HFFc6 (cell line): ENCODE measurements at places on chromosomes 16 and 17. TPM values are rescaled to one million over a fixed set of nuclear protein-coding genes. Genes with fewer than 3 reads are reported as not detected.

Gene UBFD1
- total RNA-seq = 103 to 130 TPM (median 111 TPM) in 3 replicates

GRCh38 chr16:88734361-88734728, 28.0 kb downstream of the CTU2 start:
- DNase-seq = no peak
- H3K4me1 ChIP-seq = no peaks in the 10 kb centered on the region
- peaks cover 12% of the 10 kb centered on the region; the same call in 1 of the 2 replicates for H3K36me3 ChIP-seq
- H3K27ac ChIP-seq = no peak overlapping the region
- no peak overlapping the region for H3K4me3 ChIP-seq

DNA sequence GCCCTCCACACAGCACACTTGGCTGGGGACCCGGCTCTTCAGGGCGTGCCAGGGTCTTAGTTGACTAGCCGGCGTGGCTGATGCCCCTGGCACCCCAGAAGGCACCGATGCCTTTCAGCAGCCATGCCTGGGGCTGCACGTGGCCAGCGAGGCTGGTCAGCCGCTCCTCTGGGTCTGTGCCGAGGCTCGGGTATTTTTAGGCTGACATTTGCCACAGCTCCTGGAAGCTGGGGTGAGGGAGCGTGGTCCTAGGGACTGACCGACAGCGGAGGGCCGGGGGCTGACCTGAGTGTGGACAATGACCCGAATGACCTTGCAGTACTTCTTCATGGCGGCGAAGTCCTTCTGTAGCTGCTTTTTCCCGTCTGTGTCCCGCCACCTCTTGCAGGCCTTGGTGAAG, 3.9 kb downstream of the RPL3L start:
- H3K27ac ChIP-seq = no peak overlapping the region
- H3K4me1 ChIP-seq = no peaks in the 10 kb centered on the region
- no peaks in the 10 kb centered on the region for H3K36me3 ChIP-seq
- H3K27me3 ChIP-seq = peaks cover 10% of the 10 kb centered on the region

- H3K4me1 ChIP-seq = no peaks in the 10 kb centered on the region
- no peaks in the 10 kb centered on the region for H3K27me3 ChIP-seq
- H3K4me3 ChIP-seq = no peak overlapping the region
- 0 out of 2 replicates have a peak, but pooled peaks cover 3% of the 10 kb centered on the region for H3K36me3 ChIP-seq
- no peak for DNase-seq
Observed at GRCh38 chr16:24088767-24089166, 167.4 kb upstream of the CACNG3 start.

- no peak overlapping the region for H3K27ac ChIP-seq
- no peak for DNase-seq
- H3K36me3 ChIP-seq = peaks cover 54% of the 10 kb centered on the region
- peaks cover 52% of the 10 kb centered on the region for H3K4me1 ChIP-seq
Observed at GRCh38 chr17:68516732-68517131, 4.5 kb downstream of the PRKAR1A start.

Gene RNF43
- total RNA-seq = not detected in 3 replicates

- H3K27me3 ChIP-seq = peaks cover 5% of the 10 kb centered on the region; the same call in 1 of the 2 replicates
- H3K4me1 ChIP-seq = 0 out of 2 replicates have a peak, but pooled peaks cover 5% of the 10 kb centered on the region
- DNase-seq = no peak
- no peak overlapping the region for H3K27ac ChIP-seq
- H3K4me3 ChIP-seq = no peak overlapping the region
Observed at GRCh38 chr16:1134776-1135458, 18.0 kb upstream of the CACNA1H start.

- no peak overlapping the region; the same call in 1 of the 2 replicates for H3K4me3 ChIP-seq
- H3K27ac ChIP-seq = no peak overlapping the region
- peaks cover 76% of the 10 kb centered on the region for H3K27me3 ChIP-seq
- DNase-seq = no peak
- peaks cover 22% of the 10 kb centered on the region for H3K36me3 ChIP-seq
Observed at GRCh38 chr17:61458421-61459141, 6.4 kb downstream of the TBX4 start.

Gene IGSF6
- total RNA-seq = not detected in 2 replicates

Gene BRD7
- 55.0 to 63.7 TPM (median 59.2 TPM) in 3 replicates for total RNA-seq

GRCh38 chr16:14070555-14070876, 603 bp upstream of the MRTFB start:
- no peaks in the 10 kb centered on the region for H3K36me3 ChIP-seq
- DNase-seq = no peak
- H3K27ac ChIP-seq = peak overlapping the region; percentile 51
- peaks cover 9% of the 10 kb centered on the region; the same call in 1 of the 2 replicates for H3K27me3 ChIP-seq
- peak overlapping the region; percentile 83 for H3K4me3 ChIP-seq

- H3K36me3 ChIP-seq = peaks cover 12% of the 10 kb centered on the region
- H3K4me3 ChIP-seq = no peak overlapping the region
- no peaks in the 10 kb centered on the region; the same call in 1 of the 2 replicates for H3K27me3 ChIP-seq
- DNase-seq = no peak
- no peaks in the 10 kb centered on the region for H3K4me1 ChIP-seq
- H3K27ac ChIP-seq = no peak overlapping the region
Observed at GRCh38 chr16:88074041-88074440, 122.8 kb downstream of the BANP start.

DNA sequence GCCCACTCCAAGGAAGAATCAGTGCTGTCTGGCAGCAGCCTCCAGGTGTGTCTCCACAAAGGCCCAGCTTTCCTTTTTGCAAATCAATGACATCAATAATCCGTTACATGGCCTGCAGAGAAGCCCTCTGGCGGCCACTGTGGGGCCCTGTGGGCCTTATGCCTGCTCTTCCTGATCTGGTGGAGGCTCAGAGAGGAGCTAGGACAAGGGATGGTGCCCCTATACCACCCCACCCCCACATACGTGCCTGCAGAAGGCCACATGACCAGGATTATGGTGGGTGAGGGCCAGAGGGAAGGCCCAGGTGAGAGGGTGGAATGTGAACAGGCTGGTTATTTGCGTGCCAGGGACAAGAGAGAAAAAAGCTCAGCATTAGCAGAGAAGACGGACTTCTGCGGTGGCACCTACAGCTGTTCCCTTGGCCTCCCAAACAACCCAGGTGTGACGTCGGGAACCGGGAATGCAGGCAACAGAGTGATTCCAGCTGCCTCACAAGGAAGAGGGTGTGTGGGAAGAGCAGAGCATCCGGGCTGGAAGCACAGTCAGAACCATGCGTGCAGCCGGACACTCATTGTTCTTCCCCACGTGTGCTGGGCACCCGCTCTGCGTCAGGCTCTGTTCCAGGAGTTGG, 22.5 kb downstream of the EIF4A3 start:
- peaks cover 3% of the 10 kb centered on the region for H3K27me3 ChIP-seq
- peaks cover 7% of the 10 kb centered on the region; the same call in 1 of the 2 replicates for H3K4me1 ChIP-seq
- no peak for DNase-seq
- H3K36me3 ChIP-seq = no peaks in the 10 kb centered on the region

DNA sequence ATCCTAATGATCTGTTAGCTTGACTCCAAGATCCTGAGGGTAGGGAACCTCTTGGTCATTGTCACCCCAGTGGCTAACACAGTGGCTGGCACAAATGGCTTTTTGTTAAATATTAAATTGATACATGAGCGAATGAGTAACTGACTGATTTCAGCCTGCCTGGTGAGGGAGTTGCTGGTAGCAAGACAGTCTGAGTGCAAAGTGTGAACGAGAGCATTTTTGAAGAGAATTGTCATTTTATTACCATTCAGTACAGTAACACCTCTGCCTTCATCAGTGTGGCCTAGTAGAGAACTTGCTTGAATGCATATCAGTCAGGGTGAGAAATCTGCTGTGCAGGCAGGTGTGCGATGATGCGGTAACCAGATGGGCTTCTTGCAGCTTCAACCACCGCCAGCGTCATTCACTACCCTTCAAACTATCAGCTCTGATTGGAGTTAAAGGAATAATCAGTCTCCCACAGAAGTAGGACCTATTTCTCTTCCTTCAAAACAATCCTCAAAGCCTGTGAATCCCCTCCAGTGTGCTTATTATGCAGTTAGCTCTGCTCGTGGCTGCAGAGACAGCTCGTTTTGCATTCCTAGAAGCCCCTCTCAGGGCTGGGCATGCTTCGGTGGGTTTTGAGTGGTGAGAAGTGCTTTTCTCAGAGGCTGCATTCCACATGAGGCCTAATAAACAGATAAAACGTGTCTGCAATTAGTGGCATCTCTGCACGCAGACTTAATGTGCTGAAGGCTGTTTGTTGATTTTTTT, 29.0 kb downstream of the HEXIM2 start:
- H3K27me3 ChIP-seq = peaks cover 2% of the 10 kb centered on the region
- no peak overlapping the region for H3K27ac ChIP-seq
- no peaks in the 10 kb centered on the region for H3K4me1 ChIP-seq
- no peaks in the 10 kb centered on the region for H3K36me3 ChIP-seq
- no peak for DNase-seq
- H3K4me3 ChIP-seq = no peak overlapping the region

- no peaks in the 10 kb centered on the region for H3K36me3 ChIP-seq
- H3K27ac ChIP-seq = no peak overlapping the region
- DNase-seq = no peak
Observed at GRCh38 chr17:11885051-11885450, 112.2 kb downstream of the ZNF18 start.

- H3K4me1 ChIP-seq = no peaks in the 10 kb centered on the region
- peaks cover 6% of the 10 kb centered on the region for H3K27me3 ChIP-seq
- H3K36me3 ChIP-seq = peaks cover under 1% of the 10 kb centered on the region; the same call in 1 of the 2 replicates
- no peak within 1 kb of the TSS for H3K4me3 ChIP-seq
Observed at GRCh38 chr17:74431568-74432423, at the start of gene GPRC5C. GPRC5C (plus strand) TSS chr17:74432088; CDS start chr17:74439777, 7,689 bp downstream.

- H3K4me1 ChIP-seq = peaks cover 40% of the 10 kb centered on the region
- H3K27ac ChIP-seq = no peak overlapping the region
- H3K27me3 ChIP-seq = peaks cover 5% of the 10 kb centered on the region
- H3K36me3 ChIP-seq = peaks cover 9% of the 10 kb centered on the region
- H3K4me3 ChIP-seq = no peak overlapping the region
Observed at GRCh38 chr17:42116705-42117396, 4.3 kb downstream of the KAT2A start.

Gene HOXB1
- total RNA-seq = not detected in 3 replicates

DNA sequence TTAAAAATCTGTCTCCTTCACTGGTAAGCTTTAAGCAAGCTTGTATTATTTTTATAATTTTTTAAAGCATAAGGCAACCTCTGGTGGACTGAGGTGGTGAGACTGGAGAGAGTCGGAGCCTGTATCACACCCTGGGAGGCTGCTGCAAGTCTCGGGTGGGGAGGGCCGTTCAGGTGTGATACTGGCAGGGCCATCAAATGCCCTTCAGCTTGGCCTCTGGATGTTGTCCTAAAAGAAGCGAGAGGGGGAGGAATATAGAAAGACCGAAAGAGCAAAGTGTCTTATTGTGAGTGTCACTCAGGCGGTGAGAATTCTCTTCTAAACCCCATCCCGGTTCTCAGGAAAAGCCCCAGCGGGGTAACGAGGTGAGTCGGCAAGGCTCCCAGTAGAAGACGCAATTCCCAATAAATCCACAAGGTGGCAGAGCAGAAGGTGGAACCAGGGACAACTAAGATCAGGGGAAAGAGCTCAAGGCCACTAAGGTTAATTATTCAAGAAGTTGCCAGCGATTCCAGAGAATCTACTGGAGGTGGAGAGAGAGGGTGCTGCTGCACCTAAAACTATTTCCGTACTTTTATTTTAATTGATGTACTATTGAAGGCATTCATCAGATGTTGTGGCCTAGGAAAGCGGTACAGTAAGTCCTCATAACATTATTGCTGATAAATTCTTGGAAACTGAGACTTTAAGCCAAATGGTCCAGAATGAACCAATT, 14.1 kb downstream of the C17orf67 start:
- H3K36me3 ChIP-seq = no peaks in the 10 kb centered on the region; the same call in 1 of the 2 replicates
- peaks cover 27% of the 10 kb centered on the region for H3K4me1 ChIP-seq
- peaks cover 3% of the 10 kb centered on the region; the same call in 1 of the 2 replicates for H3K27me3 ChIP-seq
- DNase-seq = peak; percentile 59
- no peak overlapping the region for H3K27ac ChIP-seq

DNA sequence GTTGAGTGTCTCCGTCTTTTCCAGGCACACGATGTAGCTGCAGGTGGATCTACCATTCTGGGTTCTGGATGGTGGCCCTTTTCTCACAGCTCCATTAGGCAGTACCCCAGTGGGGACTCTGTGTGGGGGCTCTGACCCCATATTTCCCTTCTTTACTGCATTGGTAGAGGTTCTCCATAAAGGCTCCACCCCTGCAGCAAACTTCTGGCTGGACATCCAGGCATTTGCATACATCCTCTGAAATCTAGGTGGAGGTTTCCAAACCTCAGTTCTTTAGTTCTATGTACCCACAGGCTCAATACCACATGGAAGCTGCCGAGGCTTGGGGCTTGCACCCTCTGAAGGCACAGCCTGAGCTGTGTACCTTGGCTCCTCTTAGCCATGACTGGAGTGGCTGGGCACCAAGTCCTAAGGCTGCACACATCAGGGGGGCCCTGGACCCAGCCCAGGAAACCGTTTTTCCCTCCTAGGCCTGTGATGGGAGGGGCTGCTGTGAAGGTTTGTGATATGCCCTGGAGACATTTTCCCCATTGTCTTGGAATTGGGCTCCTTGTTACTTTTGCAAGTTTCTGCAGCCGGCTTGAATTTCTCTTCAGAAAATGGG, 14.0 kb downstream of the ABCC1 start:
- no peak for DNase-seq
- no peak overlapping the region for H3K4me3 ChIP-seq
- H3K27me3 ChIP-seq = no peaks in the 10 kb centered on the region
- no peak overlapping the region for H3K27ac ChIP-seq

Gene SEPTIN1
- 1.8 to 2.8 TPM (median 1.8 TPM) in 3 replicates for total RNA-seq

GRCh38 chr16:4179020-4179419, 62.8 kb upstream of the ADCY9 start:
- no peak for DNase-seq
- no peaks in the 10 kb centered on the region for H3K27me3 ChIP-seq
- H3K27ac ChIP-seq = no peak overlapping the region
- peaks cover 31% of the 10 kb centered on the region for H3K4me1 ChIP-seq
- H3K4me3 ChIP-seq = no peak overlapping the region

Gene KRT40
- total RNA-seq = not detected in 2 replicates

DNA sequence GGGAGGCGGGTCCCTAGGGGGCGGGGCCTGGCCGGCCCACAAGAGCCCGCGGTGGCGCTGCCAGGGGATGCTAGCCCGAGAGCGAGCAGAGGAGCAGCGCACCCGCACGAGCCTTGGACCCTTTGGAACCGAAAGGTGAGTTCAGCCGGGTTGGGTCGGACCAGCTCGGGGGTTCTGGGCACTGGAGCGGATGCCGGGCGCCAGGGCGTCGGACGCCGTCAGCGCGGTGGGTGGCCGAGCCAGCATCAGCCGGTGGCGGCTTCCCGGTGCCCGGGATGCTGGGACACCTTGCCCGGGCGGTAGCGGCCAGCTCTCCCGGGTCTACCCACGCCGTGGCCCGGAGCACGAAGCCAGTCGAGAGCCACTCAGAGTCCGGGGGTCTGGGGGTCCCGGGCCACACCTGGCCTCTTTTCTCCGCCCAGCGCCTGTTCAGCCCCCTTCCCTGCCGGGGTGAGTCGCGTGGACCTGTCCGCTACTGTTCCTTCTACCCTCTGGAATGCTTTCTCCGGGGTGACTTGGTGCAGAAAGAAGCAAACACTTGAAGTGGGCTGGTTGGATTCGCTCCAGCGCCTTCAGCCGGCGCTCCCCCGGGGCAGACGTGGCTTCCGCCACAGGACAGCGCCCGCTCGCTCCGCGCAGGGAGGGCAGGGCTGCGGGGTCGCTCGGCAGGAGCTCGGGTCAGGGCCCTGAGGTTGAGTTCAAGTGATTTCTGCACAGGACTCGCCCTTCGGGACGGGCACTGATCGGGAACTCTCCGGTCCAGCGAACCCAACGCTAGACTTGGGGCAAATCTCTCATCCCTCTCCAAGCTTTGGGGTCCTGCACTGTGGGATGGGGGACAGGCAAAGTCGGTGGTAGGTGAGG, at the start of gene SCNN1G:
Gene SCNN1G (plus strand): TSS at position 67 of the 864 bp plus-strand sequence. CDS start 3,527 bp downstream, outside the sequence.
- no peak for DNase-seq
- H3K4me3 ChIP-seq = peak within 1 kb of the TSS; percentile 56; the same call in 1 of the 2 replicates
- no peak within 1 kb of the TSS for H3K27ac ChIP-seq
- peaks cover 55% of the 10 kb centered on the region for H3K27me3 ChIP-seq
- H3K4me1 ChIP-seq = no peaks in the 10 kb centered on the region
- no peaks in the 10 kb centered on the region for H3K36me3 ChIP-seq

GRCh38 chr17:31061678-31062077, 33.1 kb upstream of the NF1 start:
- no peaks in the 10 kb centered on the region for H3K4me1 ChIP-seq
- H3K27me3 ChIP-seq = peaks cover under 1% of the 10 kb centered on the region
- peaks cover 13% of the 10 kb centered on the region for H3K36me3 ChIP-seq
- H3K27ac ChIP-seq = no peak overlapping the region
